ENCODE measurements at places on chromosomes 4 and X.

- DNase-seq, result no peak
These were observed 43.1 kb upstream of the PPARGC1A start for GRCh38 chr4:23932901-23933308.

DNA sequence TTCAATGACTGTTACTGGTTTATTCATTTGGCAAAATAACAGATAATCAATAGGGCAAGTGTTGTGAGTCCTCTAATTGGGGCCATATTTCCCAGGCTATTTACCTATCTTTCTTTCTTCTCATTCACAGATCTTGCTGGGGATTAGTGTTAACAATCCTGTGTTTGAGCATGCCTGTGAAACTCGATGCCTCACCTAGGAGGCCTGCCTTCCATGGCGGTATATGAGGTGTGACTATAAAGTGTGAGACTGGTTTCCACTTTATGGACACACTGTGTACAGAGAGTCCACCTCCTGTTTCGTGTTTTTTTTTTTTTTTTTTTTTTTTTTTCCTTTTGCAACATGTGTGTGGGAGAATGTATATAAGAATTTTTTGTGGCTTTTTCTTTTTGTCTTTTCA is 199.3 kb downstream of the BMPR1B start:
- no peak for DNase-seq

GRCh38 chr4:21830272-21830671 is 118.3 kb downstream of the KCNIP4 start:
- no peak for DNase-seq

DNA sequence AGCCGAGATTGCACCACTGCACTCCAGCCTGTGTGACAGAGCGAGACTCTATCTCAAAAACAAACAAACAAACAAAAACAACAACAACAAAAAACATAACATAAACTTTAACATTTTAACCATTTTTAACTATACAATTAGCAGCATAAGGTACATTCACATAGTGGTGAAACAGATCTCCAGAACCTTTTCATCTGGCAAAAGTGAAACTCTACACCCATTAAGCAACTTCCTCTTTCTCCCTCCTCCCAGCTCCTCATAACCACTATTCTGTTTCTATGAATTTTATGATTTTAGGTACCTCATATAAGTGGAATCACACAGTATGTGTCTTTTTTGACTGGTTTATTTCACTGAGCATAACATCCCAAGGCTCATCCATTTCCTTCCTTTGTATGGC is 103.6 kb downstream of the FAM13A start:
- DNase-seq, result peak; percentile 7

GRCh38 chr4:121900132-121900983 is 30.1 kb upstream of the BBS7 start:
- peak; percentile 57 for DNase-seq

- no peak for DNase-seq
These were observed 28.3 kb upstream of the PGRMC2 start for GRCh38 chr4:128315756-128316520.

GRCh38 chrX:38970074-38970473 is 168.8 kb downstream of the MID1IP1 start:
- DNase-seq, result no peak

DNA sequence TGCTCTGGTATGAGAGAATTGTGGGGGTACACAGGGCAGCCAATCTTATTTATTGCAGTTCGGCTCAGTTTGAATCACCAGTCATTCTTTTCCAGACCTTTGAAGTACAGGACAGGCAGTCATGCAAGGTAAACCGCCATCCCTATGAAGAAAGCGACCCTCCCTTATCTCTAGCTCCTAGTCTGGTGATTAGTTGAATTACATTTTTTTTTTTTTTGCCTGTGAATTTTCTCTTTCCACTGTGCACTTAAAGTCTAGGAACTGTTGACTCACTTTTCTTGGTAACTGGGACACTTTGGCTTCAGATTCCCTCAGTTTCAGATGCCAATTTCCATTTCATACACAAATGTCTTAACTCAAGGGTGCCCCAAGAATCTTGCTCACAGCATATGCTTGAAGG is 82.4 kb upstream of the FAM9C start:
- DNase-seq, result no peak

DNA sequence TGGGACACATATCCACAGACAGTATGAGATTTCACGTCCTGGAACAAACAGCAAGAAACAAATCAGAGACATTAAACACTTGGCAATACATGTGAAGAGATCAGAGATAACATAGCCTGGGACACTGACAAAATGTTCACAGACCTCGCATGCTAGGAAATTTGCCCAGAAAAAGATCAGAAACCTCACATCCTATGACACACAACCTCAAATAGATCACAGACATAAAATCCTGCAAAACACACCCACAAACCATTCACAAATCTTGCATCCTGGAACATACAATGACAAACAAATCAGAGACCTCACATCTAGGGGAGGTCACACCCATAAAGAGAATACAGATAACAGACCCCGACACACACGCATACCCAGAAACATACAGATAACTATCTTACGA is 18.0 kb downstream of the SUV39H1 start:
- DNase-seq, result no peak

DNA sequence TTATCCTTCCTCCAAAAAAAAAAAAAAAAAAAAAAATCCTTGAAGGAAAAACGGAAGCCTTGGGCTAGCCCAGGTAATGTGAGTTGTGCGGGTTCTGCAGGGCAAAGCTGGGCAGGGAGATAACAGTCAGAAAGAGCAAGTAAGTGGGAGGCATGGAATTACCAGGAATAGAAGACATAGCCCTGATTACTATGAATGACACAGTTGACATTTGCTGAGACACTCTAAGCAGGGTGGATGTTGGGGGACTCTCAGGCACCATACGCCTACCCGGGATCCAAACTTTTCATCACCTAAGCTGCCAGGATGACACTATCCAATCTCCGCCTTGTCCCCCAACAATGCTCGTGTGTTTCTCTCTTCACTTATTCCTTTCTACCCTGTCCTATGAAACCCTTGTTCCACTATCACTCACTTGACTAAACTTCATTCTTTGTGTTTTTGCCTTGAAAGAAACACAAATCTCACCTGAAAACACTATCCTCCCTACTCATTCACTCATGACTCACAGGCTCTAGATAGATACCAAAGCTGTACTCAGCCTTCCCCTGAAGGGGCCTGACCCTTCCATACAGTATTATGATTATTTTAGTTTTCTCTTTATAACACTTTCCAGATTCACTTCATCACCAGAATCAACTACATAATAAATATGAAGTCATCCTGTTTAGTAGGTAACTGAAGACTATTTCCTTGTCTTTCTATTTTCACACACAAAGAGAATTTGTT is 158.4 kb downstream of the INPP4B start:
- no peak for DNase-seq

- DNase-seq, result no peak
These were observed 333.8 kb upstream of the TENM3 start for GRCh38 chr4:181909368-181909767.

DNA sequence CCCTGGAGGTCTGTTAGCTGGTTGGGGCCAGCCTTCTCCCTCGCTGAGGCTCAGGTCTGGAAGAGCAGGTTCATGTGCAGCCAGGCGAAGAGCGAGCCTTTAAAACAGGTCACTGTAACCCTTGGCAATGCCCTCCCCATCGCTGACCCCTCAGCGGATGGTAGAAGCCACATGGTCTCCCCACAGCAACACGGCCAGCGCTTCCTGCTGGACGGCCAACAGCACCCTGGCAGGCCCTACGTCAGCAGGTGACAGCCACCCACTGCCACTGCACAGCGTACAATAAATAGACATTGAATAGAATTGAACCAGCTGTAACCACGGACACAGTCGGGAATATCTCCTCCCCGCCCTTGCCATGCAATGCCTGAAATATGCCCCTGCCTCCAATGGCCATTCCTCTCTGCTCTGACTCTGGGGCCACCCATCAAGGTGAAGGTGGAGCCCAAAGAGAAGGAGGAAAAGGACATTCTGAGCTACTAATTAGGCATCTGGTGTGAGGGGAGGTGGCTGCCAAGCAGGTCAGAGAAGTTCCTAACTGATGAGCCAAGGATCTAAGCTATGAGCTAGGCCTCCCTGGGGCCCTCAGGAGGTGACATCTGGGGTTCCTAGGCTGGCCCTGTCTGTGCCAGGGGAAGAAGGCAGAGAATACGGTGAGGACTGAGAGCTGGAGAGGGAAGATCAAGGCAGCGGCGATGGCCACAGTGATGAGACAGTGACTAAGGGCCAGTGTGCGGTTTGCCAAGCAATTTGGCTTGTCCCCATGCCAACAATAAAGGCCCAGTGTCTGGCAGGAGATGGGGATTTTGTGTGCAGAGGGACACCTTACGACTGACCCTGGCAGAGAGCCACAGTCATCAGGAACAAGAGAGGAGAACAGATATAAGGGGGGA is 202.3 kb downstream of the BCOR start:
- no peak for DNase-seq

DNA sequence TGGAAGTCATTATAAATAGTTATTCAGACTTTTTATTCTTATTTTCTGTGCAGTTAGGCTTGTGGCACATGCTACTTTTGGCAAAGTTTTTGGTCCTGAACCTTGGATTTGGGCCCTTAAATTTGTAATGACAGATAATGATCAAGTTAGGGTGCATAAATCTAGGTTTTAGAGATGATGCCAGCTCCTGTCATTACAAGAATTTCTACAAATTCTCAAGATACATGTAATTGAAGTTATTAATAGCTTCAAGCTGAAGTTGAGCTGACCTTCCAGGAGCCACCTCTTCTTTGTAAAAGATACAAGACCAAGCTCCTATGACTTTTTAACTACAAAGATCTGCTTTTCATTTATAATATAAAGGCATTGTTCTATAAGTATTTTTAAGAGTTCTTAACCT is 255.6 kb upstream of the UGT8 start:
- no peak for DNase-seq

- DNase-seq, result no peak
These were observed 89.3 kb downstream of the KLHL8 start for GRCh38 chr4:87130985-87131703.

- no peak for DNase-seq
These were observed 21.3 kb downstream of the IL15 start for GRCh38 chr4:141657550-141658250.

GRCh38 chr4:174595141-174595929 is 73.0 kb upstream of the HPGD start:
- no peak for DNase-seq

- no peak for DNase-seq
These were observed 398.2 kb upstream of the SPANXN1 start for GRCh38 chrX:144849141-144849540.

- DNase-seq, result no peak
These were observed 166.0 kb upstream of the HAND2 start for GRCh38 chr4:173696011-173696410.

DNA sequence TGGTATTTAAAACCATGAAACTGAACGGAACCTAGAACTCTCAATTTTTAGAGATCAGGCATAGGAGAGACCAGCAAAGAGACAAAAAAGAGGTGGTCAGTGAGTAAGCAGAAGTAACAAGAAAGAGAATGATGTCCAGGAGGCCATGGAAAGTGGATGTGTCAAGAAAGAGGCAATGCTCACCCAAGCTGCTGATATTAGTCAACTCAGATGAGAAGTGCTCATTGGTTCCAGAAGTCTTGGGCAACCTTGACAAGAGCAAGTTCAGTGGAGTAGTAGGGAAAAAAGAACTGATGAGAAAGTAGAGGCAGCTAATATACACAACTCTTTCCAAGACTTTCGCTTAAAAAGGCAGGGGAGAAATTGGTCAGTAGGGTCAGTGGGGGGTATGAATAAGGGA is 23.0 kb upstream of the CCDC149 start:
- no peak for DNase-seq

- no peak for DNase-seq
These were observed 44.0 kb upstream of the GATB start for GRCh38 chr4:151804821-151805220.

- no peak for DNase-seq
These were observed 29.4 kb downstream of the APELA start for GRCh38 chr4:164906368-164906767.

DNA sequence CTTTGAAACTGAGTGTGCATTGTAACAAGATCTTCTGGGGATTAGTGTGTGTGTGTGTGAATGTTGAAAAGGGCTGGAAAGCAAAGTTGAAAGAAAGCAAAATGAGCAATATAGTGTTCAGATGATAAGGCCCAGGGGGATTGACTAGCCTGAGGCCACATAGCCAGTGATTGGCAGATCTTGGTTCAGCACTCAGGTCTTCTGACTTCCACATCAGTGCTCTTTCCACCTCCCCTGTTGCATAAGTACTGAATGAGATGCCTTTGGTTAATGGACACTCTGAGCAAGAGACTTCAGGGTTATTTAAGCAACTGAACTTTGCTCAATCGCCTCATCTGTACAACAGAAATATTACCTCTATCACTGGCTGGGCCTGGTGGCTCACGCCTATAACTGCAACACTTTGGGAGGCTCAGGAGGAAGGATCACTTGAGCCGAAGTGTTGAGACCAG is 120.4 kb downstream of the TMEM164 start:
- DNase-seq, result no peak

- DNase-seq, result no peak
These were observed 192.9 kb upstream of the RBPJ start for GRCh38 chr4:26127851-26128337.

DNA sequence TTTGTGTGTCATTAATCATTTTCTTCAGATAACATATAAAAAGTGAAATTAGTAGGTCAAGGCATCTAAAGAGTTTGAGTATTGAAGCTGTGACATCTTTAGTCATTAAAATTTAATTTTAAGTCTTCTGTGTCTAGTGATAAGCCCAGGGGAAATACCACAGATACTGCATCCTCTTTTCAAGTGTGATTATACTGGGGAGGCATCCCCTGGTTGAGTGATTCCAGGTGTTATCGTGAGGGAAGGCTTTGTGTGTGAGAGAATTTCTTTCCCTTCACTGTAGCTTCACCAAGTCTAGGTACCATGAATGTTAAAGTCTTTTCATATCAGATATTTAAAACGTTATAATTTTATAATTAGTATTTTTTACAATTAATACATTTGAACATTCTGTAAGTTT is 193.4 kb downstream of the FRAS1 start:
- no peak for DNase-seq

GRCh38 chr4:1193206-1194009 is 21.0 kb upstream of the SPON2 start:
- DNase-seq, result no peak

GRCh38 chr4:7214359-7214758 is 22.0 kb downstream of the SORCS2 start:
- DNase-seq, result no peak

- no peak for DNase-seq
These were observed 126.2 kb downstream of the SLC39A8 start for GRCh38 chr4:102219129-102219528.

GRCh38 chrX:103275947-103276567 is 493 bp downstream of the TCEAL5 start:
- DNase-seq, result no peak

GRCh38 chr4:113455061-113455460 is 306.5 kb downstream of the CAMK2D start:
- DNase-seq, result no peak

DNA sequence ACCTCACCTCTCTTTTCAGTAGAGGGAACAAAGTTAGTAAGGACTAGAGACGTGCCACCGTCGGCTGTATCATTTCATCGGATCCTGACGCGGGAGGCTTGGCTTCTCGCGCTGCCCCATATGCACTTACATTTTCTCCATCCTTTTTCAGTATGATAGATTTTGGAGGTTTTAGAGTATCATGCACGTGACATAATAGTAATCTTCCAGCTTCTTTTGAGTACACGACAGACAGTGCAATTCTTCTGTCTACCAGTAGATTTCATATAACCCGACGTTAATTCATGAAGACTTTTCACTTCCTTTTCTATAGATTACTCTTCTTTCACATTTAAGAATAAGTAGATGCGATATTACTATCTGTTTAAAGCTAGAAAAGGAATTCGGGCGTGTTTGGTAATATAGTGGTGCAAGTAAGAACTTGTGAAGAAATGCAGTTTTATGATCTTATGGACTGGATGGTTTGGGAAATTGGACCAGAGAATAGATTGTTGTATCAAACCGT is 1.0 kb downstream of the CDS1 start:
- DNase-seq, result peak; percentile 46
